DMS79 treated with DMSO at 0.1 percent for 48 hours (cell line): ENCODE measurements at places on chromosomes 2 and 18.

- DNase-seq = no peak
Observed at GRCh38 chr18:30177056-30177455, 865.5 kb downstream of the DSC3 start.

DNA sequence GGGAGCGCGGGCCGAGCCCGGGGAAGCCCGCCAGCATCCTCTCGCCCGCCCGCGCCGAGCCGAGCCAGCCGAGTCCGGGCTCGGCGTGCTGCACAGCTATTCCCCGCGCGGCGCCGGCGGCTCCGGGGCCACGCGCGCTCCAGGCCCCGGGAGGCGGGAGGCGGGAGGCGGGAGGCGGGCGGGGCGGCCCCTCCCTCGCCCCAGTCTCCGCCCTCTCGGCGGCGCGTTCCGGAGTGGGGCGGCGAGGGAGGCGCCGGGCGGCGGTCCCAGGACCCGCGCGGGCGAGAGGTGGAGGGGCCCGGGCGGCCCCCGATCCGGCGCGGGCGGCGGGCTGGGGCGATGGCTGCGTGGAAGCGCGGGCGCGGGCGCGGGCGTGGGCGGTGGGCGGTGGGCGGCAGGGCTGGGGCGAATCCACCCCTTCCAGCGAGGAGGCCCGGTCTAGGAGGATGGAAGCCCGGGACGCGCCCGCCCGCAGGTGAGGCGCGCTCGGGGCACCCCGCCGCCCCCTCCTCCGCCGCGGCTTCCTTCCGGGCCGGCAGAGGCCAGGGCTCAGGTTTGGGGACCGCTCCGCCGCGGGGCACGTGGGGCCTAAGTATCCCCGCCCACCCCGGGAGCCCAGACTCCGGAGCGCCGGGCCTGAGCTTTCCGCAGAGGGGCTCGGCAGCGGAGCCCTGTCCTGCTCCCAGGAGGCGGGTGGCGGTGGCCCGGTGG, at the start of gene ADCY3:
ADCY3 (minus strand) TSS at position 140 of the 711 bp plus-strand sequence. CDS start 1,250 bp downstream, outside the sequence.
- DNase-seq = peak; percentile 35

DNA sequence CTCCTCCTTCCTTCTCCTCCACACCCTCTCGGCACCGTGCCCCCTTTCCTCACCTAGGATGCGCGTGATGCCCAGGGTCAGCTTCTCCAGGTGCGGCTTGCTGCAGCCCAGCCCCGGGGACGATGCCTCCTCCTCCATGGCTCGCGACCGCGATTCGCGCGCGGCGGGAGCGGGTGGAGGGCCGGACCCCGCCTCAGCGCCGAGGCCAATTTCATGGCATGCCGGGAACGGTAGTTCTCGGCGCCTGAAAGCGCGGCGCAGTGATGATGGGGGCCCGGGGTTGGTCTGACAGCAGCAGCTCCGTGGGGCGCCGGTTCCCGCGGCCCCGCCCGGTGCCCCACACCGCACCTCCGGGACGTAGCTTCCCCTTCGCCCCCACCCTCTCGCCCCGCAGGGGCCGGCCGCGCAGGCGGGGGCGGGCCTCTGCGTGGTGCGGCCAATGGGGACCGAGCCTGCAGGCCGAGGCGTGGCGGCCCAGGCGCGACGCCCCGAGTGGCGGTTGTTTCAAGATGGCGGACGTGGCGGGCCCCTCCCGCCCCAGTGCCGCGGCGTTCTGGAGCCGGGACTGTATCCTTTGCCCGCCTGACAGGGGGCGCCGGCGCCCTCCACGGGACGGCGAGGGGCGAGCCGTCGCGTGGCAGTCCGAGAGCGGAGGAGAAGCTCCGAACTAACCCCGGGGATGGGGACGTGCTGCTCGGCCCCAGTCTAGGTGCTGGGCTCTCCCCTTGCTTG, at the start of the genes KIAA1328 and TPGS2:
KIAA1328 (plus strand) TSS at position 498 of the 732 bp plus-strand sequence; CDS start at position 510, 12 bp downstream.
TPGS2 (minus strand) TSS at position 373 of the 732 bp plus-strand sequence; CDS start at position 138, 235 bp downstream.
- peak; percentile 86 for DNase-seq

- no peak for DNase-seq
Observed at GRCh38 chr2:105255979-105256378, 14.4 kb downstream of the GPR45 start.

GRCh38 chr2:237391140-237391539, 22.8 kb downstream of the COL6A3 start:
- DNase-seq = no peak

GRCh38 chr2:39875182-39875913, 96.3 kb upstream of the THUMPD2 start:
- peak; percentile 21 for DNase-seq

DNA sequence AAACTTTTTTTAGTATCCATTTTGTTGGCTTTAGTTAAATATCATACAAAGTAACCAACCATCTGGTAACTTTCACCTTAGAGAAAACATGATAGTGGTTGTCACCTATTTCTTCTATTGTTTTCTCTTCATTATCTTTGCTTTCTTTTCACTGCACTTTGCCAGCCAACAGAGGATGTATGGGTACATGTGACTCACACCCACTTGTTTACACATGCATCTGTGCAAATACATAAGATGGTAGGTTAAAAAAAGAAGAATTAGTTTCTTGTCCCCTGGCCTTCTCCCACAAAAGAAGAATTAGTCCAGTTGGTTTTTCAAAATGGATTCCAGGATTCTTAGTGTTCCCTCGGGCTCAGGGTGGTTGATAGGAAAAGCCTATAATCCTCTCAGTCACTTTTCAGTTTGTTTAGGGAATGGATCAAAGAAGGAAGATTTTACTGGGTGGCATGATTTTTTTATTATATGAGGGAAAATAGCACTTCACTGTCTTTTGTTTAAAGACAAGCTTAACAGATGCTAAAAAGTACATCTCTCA, 46.6 kb downstream of the CDK15 start:
- no peak for DNase-seq

GRCh38 chr2:191402966-191403565, 157.9 kb downstream of the MYO1B start:
- no peak for DNase-seq

DNA sequence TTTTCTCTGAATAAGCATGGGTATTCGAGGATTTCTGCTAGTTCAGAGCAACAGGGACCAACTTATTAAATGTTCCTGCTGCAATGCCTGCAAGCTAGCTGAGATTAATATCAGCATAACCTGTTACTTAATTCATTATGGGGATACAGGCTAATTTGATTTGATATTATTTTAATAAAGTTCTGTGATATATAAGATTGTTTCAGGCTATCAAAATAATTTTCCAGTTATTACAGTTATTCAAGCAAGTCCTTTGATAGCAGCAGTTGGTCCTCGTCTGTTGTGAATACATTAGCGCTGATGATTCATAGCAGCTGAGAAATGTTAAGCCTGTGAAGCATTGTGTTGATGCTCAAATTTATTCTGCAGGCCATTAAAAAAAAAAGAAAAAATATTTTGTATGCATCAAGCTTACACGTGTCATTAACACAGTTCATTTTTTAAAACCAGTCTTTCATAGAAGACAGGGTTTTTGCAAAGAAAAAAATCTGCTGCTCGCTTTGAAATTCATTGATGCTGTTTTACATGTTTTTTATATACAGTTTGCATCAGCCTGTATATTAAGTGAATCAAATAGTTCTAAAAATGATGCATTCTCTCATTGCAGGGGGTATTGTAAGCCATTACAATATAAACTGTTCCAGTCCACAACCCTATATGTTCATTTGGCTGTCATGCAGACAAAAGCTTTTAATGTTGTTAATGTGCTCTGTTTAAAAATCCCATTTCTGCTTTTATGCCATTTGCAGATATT, 482.5 kb downstream of the BCL11A start:
- DNase-seq = no peak

- DNase-seq = no peak
Observed at GRCh38 chr2:231927566-231927890, 1.3 kb upstream of the NPPC start.

DNA sequence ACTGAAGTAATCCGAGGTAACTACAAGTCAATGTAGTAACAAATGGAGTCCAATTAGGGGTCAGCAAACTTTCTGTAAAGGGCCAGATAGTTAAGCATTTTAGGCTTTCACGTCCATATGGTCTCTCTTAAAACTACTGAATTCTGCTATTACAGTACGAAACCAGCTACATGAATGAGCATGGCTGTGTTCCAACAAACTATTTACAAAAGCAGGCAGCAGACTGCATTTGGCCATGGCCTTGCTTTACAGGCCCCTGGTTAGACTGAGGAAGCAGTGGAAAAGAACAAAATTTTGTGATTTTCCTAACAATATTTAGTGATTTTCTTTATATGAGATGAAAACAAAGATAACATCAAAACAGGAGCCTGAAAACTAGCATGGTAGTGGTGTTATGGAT, 64.0 kb downstream of the RTN4 start:
- DNase-seq = no peak

DNA sequence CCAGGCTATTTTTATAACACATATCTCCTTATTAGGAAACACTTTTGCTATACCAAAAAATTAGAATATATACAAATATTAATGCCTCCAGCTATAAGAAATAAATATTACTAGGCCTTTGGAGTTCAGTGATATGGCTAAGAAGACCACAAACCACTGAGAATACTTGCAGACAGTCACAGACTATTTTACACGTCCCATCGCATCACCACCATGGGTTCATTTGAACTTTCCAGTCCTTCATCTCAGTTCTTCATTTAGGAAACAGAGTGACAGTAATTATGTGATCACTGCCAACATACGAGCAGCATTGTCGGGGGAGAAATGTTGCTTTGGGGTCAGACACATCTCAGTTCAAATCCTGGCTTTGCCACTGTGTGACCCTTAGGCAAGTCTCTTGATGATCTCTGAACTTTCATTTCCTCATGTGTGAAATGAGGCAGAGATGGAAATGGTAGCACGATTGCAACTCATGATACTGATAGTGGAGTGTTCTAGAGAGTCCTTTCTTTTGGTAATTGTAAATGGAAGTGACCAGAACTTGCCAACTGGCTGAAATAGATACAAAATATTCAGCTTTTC, 138.9 kb upstream of the NRP2 start:
- no peak for DNase-seq

GRCh38 chr2:206198677-206199076, 39.0 kb downstream of the EEF1B2 start:
- DNase-seq = no peak

DNA sequence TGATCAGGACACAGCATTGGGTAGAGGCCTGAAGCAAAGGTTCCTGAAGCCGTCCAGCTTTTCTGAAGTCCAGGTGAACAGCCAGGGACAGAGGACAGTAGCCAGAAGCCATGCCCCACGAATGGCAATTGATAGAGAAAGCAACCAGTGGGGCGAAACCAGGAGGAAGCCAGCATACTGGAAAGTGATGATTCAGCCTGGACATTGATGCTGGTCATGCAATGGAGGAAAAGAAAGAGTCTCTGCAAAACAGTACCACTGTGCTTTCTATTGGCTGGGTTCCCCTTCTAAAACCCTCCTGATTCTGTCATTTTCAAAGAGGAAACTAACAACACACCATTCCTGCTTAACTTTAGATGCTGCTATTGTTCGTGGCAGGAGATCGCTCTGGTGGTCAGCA, 221.4 kb upstream of the EPAS1 start:
- DNase-seq = no peak

DNA sequence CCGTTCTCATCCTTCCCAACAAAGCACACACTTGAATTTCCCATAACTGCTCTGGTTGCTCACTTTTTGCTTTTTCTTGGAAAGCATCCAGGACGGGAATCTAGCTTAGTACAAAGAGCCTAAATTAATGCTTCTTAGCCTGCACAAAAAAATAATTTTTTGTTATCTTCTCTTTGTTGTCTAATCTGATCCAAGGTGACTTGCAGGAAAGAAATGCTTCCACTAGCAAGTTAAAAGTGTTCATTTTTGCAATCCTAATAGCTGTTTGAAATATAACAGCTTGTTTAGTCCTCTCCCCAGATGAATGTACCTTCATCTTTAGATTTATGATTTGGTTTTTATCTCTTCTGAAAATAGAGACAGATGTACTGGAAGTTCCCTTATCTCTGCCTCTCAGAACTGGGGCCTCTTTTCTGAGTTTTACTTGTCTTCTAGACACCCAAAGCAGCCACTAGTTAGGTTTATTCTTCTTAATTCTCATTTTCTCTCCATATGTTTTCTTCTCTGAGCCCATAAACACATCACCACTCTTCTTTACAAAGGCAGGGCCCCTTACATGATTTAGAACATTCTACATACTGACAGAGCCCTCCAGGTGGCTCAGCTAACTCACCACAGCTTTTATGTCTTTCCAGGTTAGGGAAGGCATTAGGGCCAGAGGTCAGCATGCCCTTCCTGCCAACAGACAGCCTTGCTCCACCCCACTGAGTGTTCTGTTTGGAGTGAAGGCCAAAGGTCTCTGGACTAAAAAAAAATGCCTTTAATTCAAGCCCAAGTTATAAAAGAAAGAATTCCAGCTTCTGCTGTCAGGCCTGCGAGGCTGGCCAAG, 74.7 kb upstream of the MAP4K3 start:
- DNase-seq = peak; percentile 25

DNA sequence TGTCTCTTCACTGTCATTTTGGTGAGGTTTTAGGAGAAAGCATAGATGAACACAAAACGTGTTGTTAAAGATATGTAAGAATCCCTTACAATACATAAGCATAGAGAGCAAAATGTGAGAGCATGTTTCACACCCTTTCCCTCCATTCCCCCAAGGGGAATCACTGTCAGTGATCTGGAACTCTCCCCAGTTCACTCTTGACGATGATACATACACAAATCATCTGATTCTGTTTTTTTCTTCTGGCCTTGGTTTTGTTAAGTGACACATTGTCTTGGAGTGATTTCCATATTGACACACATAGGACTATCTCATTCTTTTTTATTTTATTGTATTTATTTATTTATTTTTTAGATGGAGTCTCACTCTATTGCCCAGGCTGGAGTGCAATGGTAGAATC, 53.7 kb upstream of the TANC1 start:
- DNase-seq = no peak

DNA sequence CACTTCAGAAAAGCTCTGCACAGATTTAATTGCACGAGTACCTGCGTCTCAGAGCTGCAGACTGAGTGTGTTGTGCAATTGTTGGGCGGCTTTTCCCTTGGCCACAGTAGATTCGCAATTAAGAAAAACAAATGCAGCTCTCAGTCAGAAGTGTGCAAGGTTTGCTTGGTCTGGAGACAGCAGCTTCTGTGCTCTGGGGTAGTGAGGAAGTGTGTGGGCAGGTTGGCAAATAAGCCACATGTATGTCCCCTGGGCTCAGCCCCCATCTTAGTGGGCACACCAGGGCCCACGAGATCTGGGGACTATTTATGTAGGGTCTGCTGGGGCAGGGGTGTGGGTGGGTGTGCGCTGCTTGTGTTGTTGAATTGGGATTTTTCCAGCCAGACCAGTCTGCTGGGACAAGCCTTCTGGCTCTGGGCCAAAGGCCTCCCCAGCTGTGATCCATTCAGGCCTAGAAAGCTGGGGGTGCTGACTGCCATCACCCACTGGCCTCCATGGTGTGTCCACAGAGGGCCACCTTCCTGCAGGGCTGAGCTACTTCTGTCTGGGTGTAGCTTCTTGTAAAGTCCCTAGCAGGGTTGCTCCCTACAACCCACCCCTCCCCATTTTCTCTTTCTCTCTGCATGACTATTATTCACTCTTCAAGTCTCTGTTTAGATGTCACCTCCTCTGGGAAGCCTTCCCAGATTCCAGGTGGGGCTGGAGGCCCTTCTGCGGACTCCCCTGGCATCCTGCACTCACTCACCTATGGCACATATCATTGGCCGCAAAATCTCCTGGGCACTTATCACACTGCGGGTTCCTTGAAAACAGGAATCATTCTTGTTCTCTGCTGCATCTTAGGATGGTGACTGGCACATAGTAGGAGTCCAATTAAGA, 67.8 kb downstream of the ODC1 start:
- DNase-seq = peak; percentile 16
